ENCODE measurements at places on chromosomes 2 and 18. TPM values are rescaled to one million over a fixed set of nuclear protein-coding genes. Genes with fewer than 3 reads are reported as not detected.

DNA sequence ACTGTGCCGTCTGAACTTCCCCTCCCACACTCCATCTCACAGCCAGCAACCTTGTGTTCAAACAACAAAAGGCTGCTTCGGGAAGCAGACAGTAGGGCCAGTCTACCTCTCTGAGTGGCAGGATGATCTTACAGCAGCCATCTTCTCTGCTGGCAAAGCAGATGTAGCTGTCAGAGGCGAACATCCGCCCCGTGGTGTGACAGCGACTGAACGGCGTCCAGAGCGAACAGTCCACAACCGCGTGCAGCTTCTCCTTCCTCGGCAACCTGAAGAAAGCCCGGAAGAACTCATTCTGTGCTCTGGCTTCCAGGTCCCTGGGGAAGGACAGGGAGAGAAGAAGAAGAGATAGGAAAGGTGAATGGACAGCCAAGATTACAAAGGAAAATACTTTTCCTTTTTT is 38.0 kb downstream of the RPL31 start:
- DNase-seq = no peak

DSG1 gene
- not detected for total RNA-seq

DNA sequence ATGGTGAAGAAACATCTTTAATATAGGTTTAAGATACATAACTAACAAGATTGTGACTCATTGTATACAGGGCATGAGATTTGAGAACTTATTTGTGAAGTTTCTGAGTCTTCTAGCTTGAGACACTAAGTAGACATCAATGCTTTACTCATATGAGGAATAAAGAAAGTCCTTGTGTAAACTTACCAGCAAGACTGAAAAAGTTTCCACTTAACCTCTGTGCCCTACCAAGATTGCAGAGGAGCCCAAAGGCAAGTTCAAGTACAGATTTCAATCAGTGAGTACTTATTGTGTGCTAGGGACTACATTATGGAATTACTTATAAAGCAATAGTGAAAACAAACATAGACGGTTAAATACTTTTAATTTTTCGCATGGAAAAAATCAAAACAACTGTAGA is 1041.2 kb upstream of the CELF4 start:
- DNase-seq = no peak

DNA sequence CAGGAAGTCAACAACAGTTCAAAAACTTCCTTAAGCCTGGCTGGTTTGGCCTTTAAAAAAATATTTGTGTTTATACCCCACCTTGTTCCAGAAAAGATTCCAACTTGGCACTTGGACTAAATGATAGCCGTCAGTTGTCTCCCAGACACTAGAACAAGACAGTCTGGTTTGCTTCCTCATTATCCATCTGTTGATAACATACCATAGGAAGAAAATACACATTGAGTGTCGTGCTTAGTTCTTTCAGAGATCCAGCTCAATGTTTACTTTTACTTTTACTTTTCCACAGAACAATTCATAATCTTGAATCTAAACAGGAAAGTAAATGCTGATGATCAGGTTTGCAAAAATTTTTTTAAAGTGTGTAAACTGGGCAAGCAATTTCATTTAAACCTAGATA is 2.4 kb upstream of the VPS54 start:
- no peak for DNase-seq

ALK gene
- total RNA-seq = 0.03 TPM

KCNG2 gene
- total RNA-seq = not detected
